ENCODE measurements at places on chromosomes 16 and 17.

GRCh38 chr17:19424934-19425868, 14.2 kb downstream of the RNF112 start:
- no peak for DNase-seq

GRCh38 chr17:63446753-63447470, 806 bp upstream of the CYB561 start:
- peak; percentile 80 for DNase-seq

GRCh38 chr17:79955167-79955549, 80.5 kb downstream of the TBC1D16 start:
- DNase-seq: no peak

DNA sequence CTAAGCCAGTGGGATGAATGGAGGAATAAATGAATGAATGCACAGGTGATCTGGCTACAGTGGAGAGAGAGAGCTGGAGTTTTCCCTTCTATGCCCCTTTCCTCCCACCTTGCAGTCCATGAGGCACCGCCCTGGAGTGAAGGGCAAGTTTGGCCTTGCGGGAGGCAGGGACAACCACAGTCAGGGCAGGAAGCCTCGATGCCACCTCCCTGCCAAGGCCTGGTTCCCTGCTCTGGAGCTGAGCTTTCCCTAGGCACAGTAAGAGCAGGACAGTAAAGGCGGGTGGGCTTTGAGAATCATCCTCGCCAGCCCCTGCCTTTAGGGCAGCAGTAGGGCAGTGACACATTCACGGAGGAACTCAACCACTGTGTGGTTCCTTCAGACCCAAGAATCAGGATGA, 72.6 kb downstream of the RBFOX3 start:
- no peak for DNase-seq

GRCh38 chr16:12092544-12092921, 116.0 kb downstream of the SNX29 start:
- DNase-seq: no peak

GRCh38 chr16:62280506-62280905, 244.3 kb upstream of the CDH8 start:
- no peak for DNase-seq

GRCh38 chr16:14063618-14064581, 7.2 kb upstream of the MRTFB start:
- DNase-seq: no peak

DNA sequence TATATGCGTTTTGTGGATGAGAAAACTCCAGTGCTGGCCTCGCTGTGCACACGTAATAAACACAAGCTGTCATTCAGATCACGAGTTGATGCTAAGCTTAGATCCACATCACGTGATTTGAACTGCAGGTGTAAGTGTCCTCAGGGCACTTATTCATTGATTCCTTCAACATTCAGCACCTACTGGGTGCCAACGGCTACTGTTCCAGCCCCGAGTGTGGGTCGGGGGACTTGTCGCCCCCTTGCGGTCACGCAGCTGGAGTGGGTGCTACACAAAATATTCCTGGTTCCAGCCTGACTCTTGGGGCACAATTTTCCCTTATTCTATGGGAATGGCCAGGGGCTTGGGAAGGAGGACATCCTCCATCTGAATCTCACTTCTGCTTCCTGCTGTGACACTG, 29.9 kb upstream of the GINS2 start:
- DNase-seq: no peak

GRCh38 chr17:79739148-79740062, 8.7 kb downstream of the ENPP7 start:
- DNase-seq: no peak

DNA sequence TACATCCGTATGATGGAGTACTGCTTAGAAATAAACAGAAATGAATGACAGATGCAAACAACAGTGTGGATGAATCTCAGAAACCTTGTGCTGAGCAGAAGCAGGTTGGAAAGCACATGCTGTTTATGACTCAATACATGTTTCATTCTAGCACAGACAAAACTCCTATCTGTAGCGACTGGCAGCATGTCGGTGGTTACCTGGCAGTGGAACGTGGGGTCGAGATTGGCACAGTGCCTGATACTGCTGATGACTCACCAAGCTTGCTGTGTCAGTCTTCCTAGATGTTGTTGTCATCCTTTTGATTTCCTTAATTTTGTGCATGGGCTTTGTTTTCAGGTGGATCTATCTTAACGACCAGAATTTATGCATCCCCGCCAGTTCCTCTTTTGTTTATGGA, 62.1 kb downstream of the GAN start:
- DNase-seq: no peak

- DNase-seq: no peak
Measured at GRCh38 chr17:50176559-50177357, 11.0 kb downstream of the SGCA start.

DNA sequence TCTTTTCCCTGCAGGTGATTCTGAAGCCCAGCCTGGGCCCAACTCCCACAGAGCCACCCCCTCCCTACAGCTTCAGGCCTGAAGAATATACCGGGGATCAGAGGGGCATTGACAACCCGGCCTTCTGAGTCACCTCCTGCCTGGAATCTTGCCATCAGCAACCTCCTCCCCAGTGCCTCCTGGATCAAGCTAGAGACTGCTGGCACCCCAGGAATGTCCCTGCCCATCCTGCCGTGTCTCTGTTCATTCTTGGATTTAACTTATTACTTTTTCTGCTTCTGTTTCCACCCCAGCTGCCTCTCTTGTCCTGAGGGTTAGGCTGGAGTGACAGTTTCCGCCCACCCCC, 4.9 kb downstream of the TMEM92 start:
- DNase-seq: no peak

DNA sequence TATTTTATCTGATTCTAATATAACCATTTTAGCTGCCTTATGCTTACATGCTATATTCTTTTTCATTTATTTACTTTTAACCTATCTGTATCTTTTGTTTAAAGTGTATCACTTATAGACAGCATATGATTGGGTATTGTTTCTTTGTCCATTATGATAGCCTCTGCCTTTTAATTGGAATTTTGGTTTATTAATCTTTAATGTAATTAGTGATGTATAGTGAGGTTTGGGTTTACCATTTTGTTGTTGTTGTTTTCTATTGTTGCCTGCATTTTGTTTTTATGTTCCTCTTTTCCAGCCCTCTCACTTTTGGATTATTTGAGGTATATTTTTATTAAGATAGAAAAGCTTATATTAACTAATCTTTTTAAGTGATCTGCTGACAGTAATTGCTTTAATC, 59.4 kb downstream of the NLK start:
- DNase-seq: no peak
